Activated T-cell treated with anti-CD3 and anti-CD28 coated beads for 1 hour (primary cell): ENCODE measurements at places on chromosomes 3 and 15.

- DNase-seq, result no peak
These were observed 40.6 kb downstream of the GOLGA8S start for GRCh38 chr15:23395030-23395692.

DNA sequence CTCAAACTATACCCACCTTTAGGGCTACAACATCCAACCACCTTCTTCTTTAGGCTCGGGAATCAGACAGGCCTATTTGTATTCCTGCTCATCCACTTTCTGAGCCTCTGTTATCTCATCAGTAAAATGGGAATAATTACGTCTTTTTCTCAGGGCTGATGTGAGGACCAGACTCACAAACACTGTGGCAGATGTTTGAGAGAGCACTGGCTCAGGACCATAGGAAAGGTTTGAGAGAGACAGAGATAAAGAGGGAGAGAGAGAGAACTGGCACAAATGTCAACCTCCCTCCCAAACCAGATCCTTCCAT lies 4.8 kb upstream of the DAPK2 start:
- DNase-seq, result no peak

DNA sequence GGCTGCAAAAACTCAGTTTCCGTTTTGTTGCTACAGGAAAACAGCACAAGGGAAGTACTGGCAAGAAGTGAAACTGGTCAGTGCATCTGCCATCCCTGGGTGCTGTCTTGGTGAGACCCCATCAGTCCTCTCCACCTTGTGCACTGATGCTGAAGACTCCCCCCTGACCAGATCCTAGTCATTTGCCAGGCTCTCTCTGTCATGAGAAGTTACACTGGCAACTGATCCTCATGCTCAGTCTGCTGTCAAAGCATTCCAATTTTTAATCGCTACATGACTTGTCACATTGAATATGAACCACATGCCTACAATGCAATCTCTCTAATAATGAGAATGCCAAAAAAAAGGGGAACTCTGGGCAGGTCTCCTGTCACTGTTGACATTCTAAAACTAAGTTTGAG lies 296.5 kb downstream of the ZIC1 start:
- DNase-seq, result no peak

GRCh38 chr3:45198264-45199260 lies 27.5 kb downstream of the TMEM158 start:
- no peak for DNase-seq

- no peak for DNase-seq
These were observed 38.0 kb upstream of the MRPL3 start for GRCh38 chr3:131540821-131541220.

DNA sequence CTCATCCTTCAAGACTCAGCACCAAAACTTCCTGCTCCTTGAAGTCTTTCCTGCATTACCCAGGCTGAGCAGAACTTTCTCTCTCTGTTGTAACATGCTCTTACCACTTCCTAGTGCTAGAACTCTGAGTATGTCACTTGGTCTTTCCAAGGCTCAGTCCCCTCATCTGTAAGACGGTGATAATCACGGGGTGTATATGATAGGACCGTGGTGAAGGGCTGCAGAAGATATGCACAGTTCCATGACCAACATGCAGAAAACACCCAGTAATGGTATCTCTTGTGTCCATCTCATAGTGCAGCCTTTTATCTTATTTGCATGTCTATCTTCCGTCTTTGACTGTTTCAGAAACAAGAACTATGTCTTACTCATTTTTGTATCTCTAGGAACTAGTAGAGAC lies 154.5 kb downstream of the ZNF621 start:
- no peak for DNase-seq

GRCh38 chr3:58333206-58334012 lies 717 bp downstream of the PXK start:
- DNase-seq, result peak; percentile 3

DNA sequence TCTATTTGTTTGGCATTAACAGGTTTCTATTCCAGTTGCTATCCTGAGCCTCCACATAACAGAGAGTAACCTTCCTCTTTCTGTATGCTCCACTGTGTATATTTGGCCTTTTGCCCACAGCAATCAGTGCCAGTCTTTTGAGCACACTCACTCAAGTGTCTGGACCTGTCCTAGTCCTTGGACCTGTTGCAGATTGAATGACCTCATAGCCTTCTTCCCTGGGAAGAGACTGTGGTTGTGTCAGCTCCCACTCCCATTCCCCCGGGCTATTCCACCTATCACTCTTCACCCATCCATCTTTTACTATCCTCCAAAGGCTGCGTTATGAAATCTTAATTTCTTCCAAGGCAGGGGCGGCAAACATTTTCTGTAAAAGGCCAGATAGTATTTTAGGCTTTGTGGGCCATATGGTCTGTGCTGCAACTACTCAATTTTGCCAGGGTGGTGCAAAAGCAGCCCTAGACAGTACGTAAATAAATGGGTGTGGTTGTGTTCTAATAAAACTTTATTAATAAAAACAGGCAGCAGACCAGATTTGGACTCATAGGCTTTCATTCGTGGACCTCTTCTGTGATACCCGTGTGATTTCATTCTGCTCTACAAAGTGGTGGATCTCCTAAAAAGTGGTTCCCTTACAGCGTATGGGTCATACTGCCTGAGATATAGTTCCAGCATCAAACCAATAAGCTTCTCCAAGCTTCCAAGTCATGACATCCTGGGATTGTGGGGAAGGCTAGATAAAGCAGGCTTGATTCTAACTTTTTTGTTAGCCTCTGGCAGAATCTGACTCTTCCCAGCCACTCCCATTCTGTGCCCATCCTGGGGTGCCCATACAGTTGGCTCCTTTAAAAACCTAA lies 57.4 kb downstream of the CDAN1 start:
- no peak for DNase-seq

- no peak for DNase-seq
These were observed 24.3 kb upstream of the IL12A start for GRCh38 chr3:159964166-159964973.

GRCh38 chr15:66254089-66254950 lies 770 bp upstream of the MEGF11 start:
- no peak for DNase-seq

GRCh38 chr3:67540198-67540894 lies 114.1 kb downstream of the SUCLG2 start:
- DNase-seq, result no peak

GRCh38 chr3:108408883-108409799 lies 101.3 kb downstream of the MYH15 start:
- no peak for DNase-seq

GRCh38 chr3:82033186-82033585 lies 271.7 kb upstream of the GBE1 start:
- no peak for DNase-seq

DNA sequence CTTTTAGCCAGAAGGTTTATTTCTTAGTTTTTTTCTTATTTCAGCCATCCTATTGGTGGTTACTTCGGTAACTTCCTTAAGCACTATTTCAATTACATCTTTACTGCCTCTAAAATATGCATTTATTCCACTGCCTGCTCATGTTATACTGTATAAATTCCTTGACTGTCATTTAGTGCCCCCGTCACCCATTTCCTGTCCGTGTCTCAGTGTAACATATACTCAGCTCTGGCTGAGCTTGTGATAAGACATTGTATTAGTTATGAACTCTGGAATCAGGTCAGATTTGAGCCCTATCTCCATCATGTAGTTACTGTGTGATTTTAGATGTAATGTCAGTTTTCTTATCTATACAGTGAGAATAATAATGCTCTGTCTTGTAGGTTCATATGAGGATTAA lies 24.2 kb downstream of the PIAS1 start:
- no peak for DNase-seq

DNA sequence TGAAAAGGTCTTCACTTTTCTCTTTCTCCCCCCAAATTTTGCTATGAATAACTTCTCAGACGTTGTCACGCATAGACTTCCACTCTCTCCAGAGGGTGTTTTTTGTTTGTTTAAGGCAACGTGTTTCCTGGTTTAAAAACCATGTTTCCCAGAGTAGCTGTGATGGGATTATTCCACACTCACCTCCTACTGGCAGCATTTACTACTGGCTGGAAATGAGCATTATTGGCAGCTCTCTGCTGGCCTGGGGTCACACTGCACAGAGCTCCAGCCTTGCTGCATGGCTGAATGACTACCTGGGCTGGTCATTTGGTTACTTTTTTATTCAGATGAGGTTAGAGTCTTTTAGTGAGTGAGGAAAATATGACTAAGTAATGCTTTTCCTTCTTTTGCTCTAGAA lies 65.2 kb downstream of the RARB start:
- DNase-seq, result no peak

DNA sequence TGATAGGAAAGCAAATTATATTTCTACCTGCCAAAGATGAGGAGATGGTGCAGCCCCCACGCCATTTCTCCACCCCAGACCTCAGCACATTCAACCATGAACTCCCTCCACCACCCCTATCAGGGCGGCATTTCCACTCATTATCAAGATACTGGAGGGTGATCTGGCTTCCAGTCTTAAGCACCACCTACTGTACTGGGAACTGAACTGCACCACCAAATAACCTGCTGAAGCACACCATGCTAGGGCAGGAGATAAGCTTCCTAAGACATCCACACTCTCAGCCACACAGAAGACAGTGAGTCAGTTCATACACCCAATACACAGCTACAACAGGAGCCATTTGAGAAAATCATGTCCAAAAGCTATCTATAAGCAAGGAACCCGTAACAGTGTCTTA lies 98.8 kb downstream of the FGF7 start:
- no peak for DNase-seq

DNA sequence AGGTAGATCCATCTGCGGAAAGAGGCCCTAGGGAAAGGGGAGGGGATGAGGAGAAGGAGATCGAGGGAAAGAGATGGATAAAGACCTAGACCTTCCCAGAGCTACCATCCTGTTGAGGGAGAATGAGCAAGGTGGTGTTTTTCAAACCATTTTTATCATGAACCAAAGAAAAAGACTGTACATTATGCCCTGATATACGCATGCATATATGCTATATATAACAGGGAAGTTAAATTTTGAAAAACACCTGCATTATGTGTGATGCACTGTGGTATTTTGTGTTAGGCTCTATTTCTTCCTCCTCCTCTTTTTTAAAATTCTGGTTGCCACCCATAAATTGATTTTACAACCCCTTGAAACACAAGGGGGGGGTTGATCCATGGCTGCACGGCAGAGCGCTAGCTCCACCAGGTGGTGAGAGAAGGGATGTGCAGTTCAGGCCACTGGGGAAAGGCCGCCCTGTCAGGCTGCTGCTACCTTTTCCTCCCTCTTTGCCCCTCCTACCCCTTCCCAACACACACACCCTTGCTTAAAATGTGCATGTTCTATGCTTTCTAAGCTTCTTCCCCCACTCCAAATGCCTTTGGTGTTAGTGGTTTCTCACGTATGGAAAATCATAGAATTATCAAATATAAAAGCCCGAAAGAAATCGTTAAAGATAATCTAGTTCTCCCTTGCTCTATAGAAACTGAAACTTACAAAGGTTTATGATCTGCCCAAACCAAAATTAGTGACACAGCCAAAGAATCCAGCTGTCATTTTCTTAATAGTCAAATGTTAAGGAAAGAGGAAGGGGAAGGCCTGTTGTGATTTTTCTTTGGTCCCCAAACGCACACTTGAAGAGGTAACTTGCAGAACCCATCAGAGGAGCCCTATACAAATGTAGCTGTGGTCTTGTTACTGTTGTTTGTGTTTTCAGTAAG lies 262.0 kb upstream of the UMPS start:
- no peak for DNase-seq

DNA sequence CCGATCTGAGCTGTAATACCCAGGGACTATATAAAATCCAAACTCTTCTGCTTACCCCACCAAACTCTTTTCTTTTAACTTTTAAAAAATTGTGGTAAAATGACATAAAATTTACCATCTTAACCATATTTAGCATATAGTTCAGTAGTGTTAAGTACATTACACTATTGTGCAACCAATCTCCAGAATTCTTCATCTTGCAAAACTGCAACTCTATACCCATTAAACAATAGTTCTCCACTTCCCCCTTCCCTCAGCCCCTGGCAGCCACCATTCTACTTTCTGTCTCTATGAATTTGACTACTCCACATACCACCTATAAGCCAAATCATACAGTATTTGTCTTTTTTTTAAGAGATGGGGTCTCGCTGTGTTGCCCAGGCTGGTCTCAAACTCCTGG lies 38.7 kb downstream of the SENP8 start:
- DNase-seq, result no peak

DNA sequence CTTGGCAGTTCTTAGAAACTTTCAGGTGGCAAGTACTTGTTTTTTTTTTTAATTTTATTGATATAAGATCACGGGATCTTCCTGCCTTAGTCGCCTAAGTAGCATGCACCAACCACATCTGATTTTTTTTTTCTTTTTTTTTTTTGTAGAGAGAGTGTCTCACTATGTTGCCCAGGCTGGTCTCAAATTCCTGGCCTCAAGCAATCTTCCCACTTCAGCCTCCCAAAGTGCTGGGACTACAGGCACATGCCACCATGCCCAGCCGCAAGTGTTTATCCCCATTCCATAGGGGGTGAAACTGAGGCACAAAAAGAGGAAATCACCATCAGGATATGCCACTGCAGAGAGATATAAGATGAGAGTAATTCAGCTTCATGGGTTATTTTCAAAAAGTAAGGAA lies 102.9 kb downstream of the IGF2BP2 start:
- no peak for DNase-seq

DNA sequence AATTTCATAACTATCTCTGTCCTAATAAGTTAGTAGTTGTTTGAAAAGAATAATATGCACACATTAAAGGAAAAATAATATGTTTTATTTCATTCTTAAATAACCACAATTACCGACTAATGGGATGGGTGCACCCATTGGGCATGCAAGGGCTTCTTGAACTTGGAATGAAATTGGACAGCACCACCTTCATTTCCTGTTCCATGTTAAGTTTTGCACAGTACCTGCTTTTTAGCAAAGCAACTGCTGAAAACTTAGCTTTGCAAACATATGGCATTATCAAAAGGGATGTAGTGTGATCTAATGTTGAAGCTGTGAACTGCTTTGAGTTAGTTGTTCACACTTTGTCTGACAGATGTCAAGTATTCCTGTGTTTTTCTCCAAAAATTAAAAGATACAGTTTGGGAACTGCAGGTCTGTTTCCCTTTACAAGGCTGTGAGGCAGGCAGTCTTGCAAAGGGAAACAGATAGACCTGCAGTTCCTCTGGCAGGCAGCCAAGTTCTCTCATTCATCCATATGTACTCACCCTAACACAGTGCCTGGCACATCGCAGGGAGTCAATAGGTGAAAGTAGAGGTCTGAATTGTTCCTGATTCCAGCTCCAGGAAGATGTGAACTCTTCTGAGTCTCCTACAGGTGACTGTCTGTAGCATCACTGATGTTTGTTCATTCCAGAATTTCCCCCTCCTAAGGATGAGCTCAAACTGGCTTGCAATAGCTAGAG lies 64.3 kb upstream of the GOLGA8B start:
- DNase-seq, result no peak
